ENCODE measurements at places on chromosomes 16 and 17.

DNA sequence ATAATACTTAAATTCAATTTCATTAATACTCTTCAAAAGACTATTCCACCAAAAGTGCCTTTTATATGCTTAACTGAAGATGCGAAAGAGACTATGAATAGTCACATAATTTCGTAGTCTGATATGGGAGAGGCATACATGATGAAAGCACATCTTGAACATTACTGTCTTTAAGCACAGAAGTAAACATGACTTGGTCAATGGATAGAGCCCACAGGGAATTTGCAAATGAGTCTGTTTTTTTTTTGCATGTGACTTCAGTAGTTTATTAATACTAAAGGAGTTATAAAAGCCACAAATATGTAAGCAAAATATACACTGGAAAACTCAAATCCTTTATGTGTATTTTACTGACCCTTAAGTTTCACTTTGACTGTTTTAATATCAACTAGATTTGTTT lies 15.9 kb downstream of the ADPRM start:
- DNase-seq: no peak

DNA sequence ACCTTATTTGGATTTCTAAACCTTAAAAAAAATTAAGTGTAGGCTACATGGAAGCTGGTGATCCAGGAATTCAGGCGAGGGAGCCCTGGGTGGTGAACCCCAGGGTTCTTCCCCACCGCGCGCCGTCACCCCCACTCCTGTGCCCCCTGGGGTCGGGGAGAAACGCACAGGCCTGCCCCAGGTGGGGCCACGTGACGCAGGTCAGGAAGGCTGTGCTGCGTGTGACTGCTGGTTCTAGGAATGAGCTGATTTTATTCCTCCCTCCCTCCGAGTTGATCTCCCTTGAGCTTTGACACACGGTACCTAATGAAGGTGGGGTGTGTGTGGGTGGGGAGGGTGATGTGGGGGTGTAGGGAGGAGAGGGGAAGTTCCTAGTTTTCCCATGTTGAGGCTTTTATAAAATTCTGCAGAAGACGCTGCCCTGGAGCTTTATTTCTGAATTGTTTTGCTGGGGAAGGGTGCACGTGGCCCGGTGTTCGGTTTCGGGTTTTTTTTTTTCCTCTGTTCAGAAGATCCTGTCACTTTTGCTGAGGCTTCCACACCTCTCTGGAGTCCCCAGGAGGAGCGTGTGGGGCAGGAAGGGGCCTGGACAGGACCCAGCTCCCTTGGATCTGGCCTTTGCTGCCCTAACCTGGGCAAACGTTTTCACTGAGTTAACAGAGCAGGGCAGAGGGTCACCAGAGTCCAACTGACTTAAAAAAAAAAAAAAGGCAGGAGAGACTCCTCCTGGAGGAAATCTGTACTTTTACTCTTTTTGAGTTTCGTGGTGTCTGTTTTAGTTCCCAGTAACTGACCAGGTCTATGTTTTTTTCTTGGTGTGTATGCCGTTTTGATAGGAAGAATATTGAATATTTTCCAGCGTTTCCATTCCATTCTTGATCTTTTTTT lies 55.8 kb upstream of the GSE1 start:
- no peak for DNase-seq

DNA sequence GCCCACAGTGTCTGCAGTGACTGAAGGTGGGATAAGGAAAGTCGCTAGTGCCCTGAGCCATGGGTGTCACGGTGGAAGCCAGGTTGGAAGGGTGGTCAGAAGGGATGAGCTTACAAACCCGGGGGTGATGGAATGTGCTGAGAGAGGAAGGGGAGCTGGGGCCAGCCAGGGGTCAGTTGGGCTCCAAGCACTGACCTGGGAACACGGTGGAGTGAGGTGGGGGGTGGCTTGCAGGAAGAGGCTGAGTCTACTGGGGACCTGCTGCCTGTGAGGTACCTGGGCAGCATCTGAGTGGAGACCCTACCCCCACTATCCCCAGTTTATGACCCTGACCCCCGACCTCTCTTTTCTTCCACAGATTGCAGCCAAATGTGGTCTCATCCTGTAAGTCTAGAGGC lies 3.1 kb downstream of the TMEM92 start:
- DNase-seq: no peak

GRCh38 chr17:6066183-6066948 lies 3.8 kb upstream of the WSCD1 start:
- no peak for DNase-seq

DNA sequence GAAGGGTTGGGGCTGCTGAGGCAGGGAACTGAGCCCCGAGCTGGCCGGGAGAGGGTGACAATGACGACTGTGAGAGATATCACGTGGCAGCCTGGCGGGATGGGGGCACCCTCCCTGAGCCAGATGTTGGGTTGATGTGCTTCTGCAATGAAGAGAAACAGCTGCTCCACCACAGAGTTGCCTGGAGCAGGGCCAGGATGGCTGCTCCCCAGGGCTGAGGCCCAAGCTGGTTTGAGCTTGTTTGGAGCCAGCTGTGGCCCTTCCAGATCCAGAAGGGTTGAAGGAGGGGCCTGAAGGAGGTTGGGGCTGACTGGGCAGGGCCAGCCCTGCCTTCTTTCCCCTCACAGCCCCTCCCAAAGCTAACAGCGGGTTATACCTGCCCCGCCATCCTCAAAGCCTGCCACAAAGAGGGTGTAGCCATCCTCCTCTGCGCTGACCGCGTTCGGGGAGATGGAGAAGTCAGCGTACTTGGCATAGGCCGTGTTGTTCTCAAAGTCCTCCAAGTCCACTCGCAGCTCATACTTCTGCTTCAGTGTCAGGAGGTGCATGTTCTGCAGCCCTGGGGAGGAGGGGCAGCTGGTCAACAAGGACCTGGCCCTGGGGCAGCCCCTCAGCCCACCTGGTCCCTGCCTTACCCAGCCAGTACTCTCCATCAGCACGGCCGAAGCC lies 2.1 kb downstream of the MFAP4 start:
- no peak for DNase-seq

Data from right renal pelvis (tissue), 4 donors.